Stimulated activated CD4-positive, alpha-beta T cell treated with anti-CD3 and anti-CD28 coated beads, Interleukin-2, amount 100 ng/mL, for 4 hours (primary cell): ENCODE measurements at places on chromosomes 3 and 15.

GRCh38 chr3:86104154-86104553 lies 886.8 kb downstream of the VGLL3 start:
- no peak for DNase-seq

DNA sequence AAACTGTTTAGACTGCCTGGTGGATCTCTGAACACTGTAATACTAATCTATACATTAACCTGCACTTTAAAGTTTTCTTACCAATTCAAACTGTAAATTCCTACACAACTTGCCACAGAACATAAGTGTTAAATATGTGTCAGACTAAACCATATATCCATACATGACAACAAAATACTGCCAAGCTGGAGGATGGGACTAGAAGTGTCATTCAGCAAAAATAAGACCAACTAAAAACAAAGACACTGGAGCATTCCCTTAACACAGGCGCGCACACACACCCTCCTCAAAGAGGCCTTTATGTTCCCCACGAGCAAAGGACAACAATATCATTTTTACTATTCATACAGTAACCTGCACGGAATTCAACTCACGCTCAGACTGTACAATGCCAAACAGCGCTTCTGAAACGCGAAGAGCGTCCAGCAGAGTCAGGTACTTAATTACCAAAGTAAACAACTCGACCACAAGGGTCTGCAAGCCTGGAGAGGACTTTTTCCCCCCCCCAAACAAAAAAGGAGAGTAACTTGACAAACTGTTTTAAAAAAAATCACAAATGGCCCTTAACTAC lies 1.1 kb downstream of the DCUN1D1 start:
- no peak for DNase-seq

GRCh38 chr15:29528276-29528675 lies 258.7 kb upstream of the NSMCE3 start:
- no peak for DNase-seq

DNA sequence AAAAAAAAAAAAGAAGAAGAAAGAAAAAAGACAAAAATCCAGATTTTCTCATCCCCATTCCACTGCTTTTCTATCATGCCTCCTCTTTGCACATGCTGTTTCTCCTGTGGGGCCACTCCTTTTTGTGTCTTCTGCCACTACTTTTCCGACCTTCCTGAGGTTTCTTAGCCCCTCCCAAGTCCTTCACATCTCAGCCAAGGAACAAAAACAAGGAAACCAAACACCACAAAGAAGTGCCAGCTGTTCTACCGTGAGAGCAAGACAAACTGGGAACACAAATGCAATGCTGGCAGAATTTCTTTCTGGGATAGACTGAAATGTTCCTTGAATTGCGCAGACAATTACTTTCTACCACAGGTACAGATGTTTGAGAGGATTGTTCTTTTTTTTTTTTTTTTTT lies 83.2 kb downstream of the MB21D2 start:
- no peak for DNase-seq

GRCh38 chr3:71582612-71583565 lies 639 bp downstream of the FOXP1 start:
- DNase-seq: peak; percentile 74

- no peak for DNase-seq
Measured at GRCh38 chr3:87792534-87793336, 266.1 kb downstream of the CGGBP1 start.

DNA sequence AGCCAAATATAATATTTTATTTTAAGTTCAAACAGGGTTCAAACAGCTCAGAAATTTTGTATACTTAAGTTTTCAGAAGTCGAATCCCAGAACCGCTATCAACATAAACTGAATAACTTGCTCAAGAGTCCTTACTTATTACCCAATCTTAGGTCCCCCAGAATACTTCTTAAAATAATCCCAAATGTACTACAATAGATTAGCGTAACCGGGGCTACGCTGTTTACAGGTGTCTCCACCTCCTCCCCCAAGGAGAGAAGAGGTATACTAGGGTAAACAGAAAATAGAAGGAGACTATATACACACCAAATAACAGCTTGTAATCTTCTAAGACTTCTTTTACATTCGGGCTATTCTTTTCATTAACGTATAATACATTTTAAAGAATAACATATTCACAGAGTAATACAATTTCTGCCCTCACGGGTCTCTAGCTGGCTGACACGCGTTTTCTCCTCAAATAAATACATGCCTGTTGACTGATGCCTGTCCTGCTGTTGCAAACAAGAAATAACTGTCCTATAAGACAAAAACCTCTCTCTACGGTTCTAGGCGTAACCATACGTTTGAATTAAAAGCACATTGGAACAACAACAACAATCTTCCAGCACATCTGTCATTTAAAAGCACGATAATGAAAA lies 1.3 kb downstream of the DENND4A start:
- no peak for DNase-seq

- no peak for DNase-seq
Measured at GRCh38 chr15:55708720-55709119, 34.2 kb downstream of the PRTG start.

- DNase-seq: no peak
Measured at GRCh38 chr15:76217029-76217881, 94.0 kb downstream of the ETFA start.

DNA sequence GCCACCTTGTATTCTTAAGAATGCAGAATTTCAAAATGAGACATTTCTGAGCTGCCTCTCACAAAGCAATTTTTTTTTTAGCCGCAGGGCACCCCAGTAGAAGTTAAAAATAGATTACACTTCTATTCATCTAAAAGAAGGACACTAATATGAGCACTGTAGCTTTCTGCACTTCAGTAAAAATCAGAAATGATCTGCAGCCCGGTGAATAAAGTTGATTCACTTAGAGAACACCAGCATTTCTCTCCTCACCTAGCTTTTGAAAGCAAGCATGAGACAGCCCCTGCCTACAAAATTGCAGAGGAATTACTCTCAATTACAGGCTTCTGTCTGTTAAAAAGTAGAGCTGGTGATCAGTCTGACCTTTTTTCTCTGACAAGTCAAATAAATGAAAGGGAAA lies 1062.4 kb downstream of the FHIT start:
- DNase-seq: no peak

GRCh38 chr3:66470285-66470684 lies 30.5 kb downstream of the LRIG1 start:
- no peak for DNase-seq

DNA sequence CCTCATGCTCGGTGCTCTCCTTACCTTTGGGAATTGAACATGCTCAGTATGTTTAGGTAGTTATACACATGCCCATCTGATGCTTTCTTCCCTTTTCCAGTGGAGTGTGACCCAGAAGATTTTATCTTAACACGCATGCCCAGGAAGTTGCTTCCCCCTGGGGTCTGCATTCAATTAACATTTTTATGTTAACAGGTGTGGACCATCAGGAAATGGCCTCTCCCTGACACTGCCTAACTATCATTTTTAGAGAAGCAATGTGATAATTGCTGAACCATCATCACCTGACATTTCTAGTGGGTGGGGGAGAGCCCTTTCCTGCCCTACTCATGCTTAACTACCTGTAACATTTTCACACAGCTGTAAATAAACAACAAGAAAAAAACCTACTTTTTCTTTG lies 55.1 kb upstream of the TGFBR2 start:
- no peak for DNase-seq

- no peak for DNase-seq
Measured at GRCh38 chr3:48848816-48849515, 1.3 kb upstream of the PRKAR2A start.

- DNase-seq: no peak
Measured at GRCh38 chr15:75030424-75030823, 7.0 kb downstream of the PPCDC start.

DNA sequence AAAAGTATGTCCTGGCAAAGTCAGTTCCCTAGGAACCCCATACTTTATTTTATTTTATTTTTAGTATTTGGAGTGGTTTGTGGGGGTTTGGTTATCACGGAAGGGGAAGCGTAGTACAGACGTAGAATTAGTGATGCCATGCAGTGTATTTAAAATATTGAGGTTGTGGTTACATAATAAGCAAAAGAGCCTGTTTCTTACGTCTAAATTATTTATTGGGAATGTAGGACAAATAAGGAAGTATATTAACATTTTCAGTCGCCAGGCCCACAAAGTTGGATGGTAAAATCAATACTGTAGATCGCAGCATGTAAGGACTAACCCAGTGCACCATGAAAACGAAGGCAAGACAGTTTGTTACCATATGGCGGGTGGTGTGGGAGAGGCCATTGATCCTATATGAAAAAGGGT lies 558 bp downstream of the DTWD1 start:
- DNase-seq: no peak

DNA sequence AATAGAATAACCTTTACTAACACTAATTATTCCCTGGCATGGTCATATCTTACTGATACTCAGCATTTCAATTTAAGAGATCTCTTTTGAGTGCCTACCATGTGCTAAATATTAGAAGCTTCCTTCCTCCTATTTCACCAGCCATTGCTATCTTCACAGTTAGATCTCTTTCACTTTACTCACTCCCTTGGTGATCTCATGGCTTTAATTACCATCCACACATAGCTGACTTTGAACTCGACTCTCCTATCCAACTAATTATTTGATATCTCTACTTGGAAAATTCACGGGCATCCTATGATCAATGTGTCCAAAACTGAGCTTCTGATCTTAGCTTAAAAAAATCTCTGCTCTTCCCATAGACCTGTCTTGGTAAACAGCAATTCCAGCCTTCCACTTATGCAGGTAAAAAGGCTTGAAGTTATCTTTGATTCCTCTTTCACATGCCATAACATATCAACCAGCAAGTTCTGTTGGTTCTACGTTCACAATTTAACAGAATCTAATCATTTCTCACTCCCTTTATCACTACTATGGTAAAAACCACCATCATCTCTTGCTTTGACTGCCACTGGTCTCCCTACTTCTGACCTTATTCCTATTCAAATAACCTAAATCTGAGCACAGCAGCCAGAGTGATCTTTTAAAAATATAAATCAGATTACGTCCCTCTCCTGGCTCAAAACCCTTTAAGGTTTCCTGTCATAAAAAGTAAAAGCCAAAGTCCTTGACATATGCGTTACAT lies 41.8 kb downstream of the HLTF start:
- DNase-seq: no peak

- no peak for DNase-seq
Measured at GRCh38 chr3:70065696-70066253, 66.2 kb downstream of the SAMMSON start.

- DNase-seq: no peak
Measured at GRCh38 chr3:111246967-111247760, 175.5 kb downstream of the NECTIN3 start.
